ENCODE measurements at places on chromosomes 3 and 15. TPM values are rescaled to one million over a fixed set of nuclear protein-coding genes. Genes with fewer than 3 reads are reported as not detected.

The LRIG1 gene
- 71.1 TPM for total RNA-seq

The HTR3D gene
- total RNA-seq, result not detected

The FEZF2 gene
- total RNA-seq, result 19.1 TPM

The PGBD4 gene
- 4.7 TPM for total RNA-seq

The HYAL1 gene
- 2.8 TPM for total RNA-seq

The LARP6 gene
- total RNA-seq, result 17.5 TPM

The IGSF11 gene
- 19.4 TPM for total RNA-seq

The NPTN gene
- 129 TPM for total RNA-seq

The ADPRH gene
- total RNA-seq, result 1.3 TPM

The DAZL gene
- total RNA-seq, result not detected

The CKMT1A gene
- total RNA-seq, result 12.2 TPM

The RFT1 gene
- 13.5 TPM for total RNA-seq

Data from parietal lobe (tissue), 2 donors.